ENCODE measurements at places on chromosomes 12 and 14.
A peak's percentile ranks its signal among the peaks of the same experiment; 100 is the strongest.

GRCh38 chr14:64764641-64765520 lies 60.7 kb downstream of the PLEKHG3 start:
- peak; percentile 75 for DNase-seq

GRCh38 chr14:69342928-69343525 lies 55.1 kb downstream of the ERH start:
- DNase-seq: no peak

- no peak for DNase-seq
Measured at GRCh38 chr14:55851301-55851700, 266.9 kb upstream of the PELI2 start.

DNA sequence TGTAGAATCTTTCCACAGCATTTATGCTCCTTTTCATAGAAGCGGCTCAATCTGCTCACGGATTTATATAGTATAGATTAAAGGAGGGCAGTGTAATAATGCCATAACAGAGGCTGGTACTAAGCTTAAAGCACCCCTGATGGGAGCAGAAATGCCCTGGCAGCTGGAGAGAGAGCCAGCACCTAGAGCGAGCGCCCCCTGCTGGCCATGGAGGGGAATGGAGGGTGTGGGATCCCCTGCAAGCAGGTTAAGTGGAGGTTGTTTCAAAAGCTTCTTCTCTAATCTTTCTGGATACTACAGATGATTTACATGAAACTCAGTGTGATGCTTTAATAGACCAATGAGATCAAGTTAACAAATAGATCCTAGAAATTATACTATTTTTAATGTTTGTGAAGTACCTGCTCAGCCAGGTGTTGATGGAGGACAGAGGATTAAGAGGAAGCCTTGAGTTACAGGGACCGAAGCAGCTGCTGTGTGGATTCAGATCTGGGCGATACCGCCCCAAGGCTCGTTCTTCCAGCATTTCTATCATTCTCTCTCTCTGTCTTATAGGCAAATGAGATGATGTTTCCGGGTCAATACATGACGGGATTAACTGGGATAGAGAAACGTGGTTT lies 1519.3 kb upstream of the TMEM132C start:
- peak; percentile 14 for DNase-seq

DNA sequence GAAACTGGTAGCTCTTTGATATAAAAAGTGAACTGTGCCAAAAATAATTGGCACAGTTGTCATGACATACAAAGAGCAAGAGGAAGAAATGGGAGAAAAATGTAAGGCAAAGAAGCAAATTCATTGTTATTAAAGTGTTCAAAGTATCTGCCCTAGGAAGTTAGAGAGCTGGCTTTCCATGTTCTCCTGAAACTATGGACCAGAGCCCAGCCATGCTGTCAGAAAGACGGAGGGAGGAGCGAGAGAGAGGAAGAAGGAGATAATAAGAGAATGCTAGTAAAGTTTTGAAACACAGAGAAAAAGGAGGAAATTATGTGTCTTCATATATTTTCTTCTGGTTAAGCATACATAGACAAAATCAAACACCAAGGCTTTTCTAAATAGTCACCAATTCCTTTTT lies 78.1 kb upstream of the PELI2 start:
- no peak for DNase-seq

DNA sequence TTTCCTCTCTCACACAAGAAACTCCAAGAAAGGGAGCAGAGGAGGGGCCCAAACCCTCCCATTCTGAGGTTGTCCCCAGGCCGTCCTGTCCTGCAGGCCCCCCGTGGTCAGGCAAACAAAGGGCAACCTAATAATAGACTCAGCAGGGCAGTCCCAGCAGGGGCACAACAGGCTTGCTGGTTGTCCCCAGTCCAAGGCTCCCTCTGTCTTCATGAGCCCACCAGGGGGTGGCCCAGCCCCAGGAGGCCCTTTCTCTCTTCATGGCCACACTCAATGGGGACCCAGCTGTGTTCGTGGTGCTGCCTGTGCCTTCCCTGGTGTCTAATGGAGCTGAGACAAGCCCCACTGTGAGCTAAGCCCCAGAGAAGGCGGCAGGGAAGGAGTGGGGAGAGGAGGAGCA lies 359.9 kb downstream of the ADGRD1 start:
- no peak for DNase-seq

DNA sequence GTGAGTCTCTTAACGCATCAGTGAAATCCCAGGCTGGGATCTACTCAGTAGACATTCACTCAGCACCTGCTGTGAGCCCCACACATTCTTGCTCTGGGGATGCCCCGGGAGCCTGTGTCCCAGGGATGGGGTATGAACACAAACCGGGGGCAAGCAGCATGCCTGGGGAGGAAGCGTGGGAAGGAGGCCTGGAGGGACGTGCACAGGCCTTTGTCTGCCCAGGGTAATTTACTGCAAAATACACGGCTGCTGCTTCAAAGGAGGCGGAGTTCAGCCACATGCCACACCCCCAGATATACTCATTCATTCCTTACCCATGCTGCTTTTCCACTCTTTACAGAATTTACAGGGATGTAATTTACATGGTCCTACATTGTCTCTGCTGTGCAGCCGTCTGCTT lies 187.8 kb downstream of the ADGRD1 start:
- no peak for DNase-seq

- DNase-seq: no peak
Measured at GRCh38 chr12:94867066-94867855, 136.2 kb downstream of the NDUFA12 start.

DNA sequence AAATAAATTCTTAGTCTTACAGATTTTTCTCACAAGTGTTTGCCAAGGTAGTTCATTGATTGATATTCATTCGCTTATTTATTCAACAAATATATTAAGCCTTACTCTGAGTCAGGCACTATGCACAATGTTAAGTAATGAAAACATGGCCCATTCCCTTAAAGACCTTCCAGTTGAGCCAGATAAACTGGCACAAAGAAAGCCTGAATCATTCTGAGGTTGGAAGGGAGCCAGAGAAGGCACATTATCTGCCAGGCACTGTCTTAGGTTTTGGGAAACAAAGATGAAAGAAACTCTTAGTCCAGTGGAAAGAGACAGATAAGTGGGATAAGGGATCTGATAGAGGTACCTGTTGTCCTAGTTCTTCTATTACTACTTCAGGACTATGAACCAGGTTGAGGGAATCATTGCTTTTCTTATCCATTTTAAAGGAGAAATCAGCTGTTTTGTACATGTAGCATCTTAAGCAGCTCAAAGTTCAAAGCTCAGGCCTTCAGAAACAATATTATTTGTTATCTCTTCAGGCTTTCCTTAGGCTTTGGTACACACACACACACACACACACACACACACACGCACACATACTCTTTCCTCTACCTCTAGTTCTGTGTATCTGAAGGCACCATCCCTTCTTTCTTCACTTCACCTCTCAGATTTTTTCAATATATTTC lies 27.0 kb downstream of the PDE6H start:
- DNase-seq: no peak

- DNase-seq: no peak
Measured at GRCh38 chr14:99667821-99668220, 16.3 kb upstream of the CYP46A1 start.

DNA sequence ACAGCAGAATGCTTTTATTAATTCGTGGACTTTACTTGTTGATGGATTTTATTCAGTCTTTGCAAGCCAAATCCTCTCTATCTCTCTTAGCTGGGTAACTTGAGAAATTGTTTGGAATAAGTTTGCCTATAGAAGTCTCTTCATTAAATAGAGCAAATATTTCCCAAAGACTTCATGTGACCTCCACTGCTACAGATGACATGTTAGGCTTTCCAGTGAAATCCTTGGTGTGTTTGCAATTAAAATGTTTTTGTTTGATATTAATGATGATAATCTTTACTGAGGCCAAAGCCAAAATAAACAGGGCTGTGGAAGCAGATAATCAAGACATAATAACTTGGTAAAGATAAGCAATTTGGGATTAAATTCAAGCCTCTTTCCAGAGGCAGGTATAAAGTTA lies 4.4 kb downstream of the MYF6 start:
- no peak for DNase-seq

GRCh38 chr14:39956372-39956771 lies 524.1 kb upstream of the FBXO33 start:
- DNase-seq: no peak

GRCh38 chr12:51589060-51589459 lies 2.0 kb upstream of the SCN8A start:
- DNase-seq: no peak

DNA sequence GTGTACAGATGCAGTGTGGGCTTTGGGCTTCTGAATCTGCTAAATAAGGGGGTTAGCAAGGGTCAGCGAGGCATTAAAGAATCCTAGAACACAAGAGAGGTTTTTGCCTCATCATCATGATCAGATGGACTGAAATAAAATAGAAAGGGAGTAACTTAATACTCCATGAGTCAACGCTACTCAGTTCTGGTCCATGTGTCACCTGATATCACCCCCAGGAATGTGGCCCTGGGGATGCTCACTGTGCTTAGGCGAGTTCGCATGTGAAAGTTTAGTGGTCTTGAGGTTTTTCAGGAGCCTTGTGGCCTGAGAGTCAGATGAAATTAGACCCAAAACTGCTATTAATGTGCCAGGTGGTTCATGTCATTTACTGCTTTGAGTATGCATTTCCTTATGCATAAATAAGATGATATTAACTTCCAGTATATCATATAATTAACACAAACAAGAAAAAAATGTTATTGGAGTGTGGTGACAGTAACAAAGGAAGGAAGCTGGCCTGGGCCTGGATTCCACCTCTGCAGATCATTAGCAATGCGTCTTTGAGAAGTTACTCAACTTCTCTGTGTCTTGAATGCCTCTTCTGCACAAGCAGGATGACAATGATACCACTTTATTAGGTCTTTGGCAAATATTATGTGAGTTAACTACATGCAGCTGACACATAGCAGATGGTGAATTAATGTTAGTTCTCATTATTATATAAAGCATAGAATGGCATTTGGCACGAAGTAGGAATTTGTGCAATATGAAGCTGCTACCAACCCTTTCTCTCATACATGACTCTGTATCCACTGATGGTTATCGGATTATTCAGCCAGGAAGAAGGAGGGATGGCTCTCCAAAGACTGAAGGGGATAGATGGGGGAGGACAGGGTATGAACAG lies 1272.6 kb downstream of the AACS start:
- no peak for DNase-seq

DNA sequence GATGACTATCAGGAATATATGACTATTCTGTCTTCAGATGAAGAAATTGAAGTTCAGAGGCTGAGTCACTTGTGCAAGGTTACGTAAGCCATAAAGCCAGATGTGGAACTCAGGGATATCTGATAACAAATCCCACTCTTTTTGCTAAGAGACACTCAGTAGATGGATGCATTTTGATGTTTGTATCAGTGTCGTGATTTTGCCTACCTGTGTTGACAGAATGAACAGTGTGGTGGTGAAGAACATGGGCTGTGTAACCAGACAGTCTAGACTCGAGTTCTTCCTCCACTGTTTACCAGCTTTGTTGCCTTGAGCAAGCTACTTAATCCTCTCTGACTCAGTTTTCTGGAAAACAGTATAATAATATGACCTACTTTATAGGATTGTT lies 93.9 kb downstream of the DAAM1 start:
- no peak for DNase-seq

DNA sequence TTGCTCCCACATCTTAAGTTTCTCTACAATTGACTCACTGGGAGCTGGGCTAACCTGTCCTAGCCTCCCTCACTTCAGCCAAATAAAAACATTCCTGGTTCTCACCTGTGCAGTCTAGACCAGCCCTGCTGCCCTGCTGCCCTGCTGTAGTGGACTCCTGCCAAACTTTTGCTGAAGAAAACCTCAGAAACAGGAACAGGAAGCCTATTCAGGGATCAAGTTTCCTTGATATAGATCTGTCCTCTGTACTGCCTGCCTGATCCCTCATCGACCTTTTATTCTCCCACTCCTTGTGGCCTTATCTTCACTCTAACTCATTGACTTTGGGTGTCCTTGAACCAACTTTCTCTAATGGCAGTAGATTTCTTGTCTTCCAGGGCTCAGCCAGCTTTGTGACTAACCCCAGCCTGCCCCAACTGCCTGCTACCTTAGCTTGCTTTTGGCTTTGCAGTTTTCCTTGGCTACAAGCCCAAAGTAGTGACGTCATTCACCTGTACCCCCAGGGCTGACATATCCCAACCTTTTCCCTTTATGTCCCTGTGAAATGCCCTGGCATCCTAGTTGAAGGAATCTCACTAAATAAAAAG lies 234.8 kb downstream of the DUSP6 start:
- no peak for DNase-seq

GRCh38 chr12:25301798-25302197 lies 51.1 kb upstream of the KRAS start:
- no peak for DNase-seq

DNA sequence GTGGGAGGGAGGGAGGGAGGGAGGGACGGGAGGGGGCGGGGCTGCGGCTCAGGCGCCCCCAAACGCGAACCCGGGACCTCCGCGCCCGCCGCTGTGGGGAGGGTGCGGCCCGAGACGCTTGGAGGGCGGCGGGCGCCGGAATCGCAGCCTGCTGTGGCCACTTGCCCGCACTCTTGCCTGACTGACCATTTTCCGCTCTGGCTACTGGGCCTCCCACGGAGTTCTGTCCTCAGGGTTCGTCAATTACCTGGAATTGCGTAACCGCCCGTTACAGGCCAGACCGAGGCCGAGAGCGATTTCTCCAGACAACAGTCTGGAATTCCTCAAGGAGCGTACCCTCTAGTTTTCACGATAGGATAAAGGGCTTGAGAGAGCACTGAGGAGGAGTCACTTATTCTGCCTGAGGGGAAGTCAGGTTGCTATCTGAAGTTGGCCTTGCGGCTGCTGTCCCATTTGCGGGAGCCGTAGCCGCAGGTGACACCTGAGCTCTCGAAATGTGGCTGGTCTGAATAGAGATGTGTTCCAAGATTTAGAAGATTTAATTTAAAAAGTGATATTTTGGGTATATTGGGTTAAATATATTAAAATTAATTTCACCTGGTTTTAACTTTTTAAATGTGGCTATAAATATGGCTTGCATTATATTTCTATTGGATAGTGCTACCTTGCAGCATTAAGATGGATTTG lies 446 bp upstream of the ZNF641 start:
- DNase-seq: no peak

- no peak for DNase-seq
Measured at GRCh38 chr12:30135776-30136175, 352.0 kb upstream of the TMTC1 start.

DNA sequence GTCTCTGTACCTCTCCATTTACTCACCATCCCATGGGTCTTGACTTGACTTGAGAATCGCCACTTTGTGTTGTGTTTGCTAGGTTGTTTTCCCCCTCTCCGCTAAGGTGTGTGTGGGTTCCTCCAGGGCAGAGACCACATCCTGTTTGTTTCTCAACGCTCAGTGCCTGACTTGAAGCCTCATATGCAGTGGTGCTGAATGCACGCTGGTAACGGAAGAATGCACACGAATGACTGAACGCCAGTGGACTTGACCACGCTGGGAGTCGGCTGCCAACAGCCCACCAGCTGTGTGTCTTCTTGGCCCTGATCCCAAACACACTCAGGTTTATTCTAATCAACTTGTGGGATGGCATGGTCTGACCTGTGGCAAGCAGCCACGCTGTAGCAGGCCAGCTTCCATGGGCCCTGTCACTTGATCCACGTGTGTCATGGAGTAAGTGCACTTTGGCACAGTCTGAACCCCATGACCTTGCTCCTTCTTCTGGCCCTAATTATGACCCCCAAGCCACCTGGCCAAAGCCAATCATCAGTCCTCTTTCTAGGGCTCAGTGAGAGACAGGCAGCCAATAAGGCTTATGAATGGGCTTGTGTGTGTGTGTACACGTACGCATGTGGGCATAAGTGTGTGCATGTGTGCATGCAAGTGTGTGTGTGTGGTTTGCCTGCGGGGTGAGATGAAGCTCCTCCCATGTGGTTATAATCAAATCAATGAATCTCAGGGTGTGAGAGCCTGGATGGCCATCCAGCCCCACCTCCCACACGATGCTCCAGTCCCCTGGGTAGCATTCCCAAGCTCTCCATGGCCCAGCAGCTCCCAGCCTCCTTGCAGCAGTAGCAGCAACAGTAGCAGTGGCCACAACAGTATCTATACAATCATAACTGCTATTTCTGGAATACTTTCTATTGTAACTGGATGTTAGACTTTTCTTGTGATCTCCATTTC lies 6.4 kb upstream of the TC2N start:
- no peak for DNase-seq

Data from putamen (tissue), 1 donor.